CD8-positive, alpha-beta T cell (primary cell): ENCODE measurements at places on chromosomes 6 and 20.

DNA sequence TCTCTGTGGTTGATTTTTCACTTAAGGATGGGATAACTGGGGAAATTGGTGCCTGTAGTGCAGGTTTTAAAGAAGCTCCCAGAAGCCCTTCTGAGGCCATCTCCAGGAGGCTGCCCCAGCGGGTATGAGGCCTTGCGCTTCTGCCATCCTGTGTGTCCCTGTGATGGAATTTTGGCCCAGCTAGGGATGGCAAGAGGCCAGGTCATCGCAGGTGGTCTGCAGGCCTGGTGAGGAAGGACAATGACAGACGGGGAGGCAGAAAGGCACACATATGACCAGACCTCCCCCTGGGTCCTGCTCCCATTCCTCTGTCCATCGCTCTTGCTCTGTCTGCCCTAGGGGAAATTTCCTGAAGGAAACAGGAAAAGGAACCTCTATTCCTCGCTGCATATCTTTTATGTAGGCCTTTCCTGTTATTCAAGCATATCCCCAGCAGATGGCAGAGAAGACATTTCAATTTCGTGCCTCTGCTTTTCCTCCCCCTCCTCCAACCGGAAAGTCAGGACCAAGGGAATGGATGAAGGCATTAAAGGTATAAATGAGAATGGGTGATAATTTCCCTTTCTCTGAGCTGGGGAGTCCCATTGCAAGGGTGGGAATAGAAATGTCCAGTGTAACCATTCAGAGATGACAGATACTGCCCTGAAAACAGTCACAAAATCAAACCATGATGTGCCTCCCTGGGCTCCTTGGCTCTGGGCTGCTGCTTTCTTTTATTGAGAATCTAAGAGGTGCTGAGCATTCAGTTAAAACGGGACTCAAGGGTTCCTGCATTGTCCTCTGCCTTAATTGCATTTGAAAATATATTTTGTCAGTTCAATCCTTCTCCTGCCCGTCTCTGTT lies 17.6 kb upstream of the HLA-F start:
- peak; percentile 57 for DNase-seq

DNA sequence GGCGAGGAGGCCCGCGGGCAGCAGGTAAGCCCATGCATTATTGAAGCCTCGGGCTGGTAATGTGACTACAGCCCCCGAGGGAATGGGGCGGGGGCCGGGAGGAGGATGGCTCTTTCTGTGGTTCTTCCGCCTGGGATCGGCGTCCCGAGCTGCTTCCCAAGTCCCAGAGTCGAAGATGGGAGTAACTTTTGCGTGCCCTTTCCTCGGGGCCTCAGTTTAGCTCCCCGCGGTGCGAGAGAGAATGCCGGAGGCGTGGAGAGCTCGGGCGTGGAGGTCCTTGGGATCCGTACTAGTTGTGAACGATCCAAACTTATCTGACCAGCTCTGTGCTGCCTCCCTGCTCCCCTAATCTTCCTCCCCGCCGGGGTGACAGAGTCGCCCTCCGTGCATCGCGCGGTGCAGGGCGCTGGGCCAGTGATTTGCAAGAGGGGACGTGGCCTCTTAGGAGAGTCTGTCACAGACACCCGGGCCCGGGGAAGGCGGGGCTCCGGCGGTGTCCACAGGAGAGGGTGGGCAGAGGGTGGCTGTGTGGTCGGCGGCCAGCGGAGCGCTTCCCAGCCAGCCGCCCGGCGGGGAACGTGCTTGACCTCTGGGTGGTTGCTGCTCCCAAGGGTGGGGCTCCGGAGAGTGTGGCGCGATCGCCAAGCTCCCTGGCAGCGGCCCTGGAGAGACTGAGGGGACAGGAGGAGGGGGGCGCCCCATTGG lies 815 bp downstream of the UTRN start:
- DNase-seq: peak; percentile 68

GRCh38 chr6:107658920-107659865 lies 164.9 kb downstream of the SCML4 start:
- no peak for DNase-seq

- DNase-seq: no peak
Measured at GRCh38 chr6:7473805-7474719, 67.4 kb upstream of the DSP start.

GRCh38 chr20:24779131-24779530 lies 169.9 kb upstream of the CST7 start:
- no peak for DNase-seq

DNA sequence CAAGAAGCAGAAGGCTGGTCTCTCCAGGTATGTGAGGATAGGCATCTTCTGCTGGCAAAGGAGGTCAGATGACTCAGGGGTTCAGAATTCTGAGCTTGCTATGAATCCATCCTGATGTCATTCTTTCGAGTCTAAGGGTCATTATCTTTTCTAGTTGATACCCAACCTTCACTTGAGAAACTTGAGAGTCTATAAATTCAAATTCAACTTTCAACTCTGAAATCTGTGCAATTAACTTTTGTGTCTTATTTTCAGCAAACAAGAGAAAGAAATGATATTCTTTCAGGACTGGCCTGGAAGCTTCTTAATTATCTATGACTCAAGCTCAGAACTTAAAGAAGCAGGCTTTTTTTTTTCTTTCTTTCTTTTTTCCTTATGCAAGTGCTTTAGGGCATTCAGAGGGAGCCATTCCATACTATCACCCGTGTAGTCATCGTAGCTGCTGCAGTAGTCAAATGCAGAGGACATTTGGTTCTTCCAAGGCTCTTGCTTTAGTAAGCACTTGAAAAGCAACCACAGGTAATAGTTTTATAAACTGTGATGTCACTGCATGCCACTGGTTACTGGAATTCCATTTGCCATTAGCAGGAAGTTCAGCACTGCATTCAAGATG lies 93.0 kb downstream of the ADTRP start:
- DNase-seq: no peak

DNA sequence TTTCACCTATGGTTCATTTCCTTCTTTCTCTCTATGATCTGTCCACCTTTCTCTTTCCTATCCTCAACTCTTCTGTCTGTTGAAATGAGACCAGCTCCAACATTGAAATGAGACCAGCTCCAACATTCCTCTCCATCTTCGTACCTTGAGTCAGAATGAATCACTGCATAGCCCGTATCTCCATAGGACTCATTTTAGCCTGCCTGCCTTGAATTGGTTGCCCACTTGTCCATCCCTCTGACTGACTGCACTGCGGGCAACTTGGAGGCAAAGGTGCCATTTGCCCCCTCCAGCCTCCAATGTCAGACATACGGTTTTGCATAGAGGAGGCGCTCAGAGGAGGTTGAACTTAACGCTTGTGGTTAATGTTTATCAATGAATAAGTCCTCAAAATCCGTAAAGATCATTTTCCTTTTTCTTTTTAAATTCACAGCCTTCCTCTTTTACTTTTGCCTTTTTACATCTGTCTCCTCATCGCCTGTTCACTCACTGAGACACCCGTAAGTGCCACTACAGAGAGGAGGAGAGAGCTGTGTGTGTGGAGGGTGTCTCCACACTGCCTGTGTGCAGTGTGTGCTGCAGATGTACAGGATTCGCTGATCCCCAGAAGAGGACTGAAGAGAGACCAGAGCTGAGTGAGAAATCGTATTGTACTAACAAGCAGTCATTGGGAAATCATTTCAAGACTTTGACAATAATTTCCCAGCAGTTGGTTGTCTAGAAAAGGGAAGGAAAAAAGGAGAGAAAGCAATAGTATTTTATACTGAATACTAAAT lies 579.6 kb upstream of the MAP3K7 start:
- DNase-seq: no peak

- no peak for DNase-seq
Measured at GRCh38 chr6:152636021-152636608, 1.0 kb downstream of the SYNE1 start.

DNA sequence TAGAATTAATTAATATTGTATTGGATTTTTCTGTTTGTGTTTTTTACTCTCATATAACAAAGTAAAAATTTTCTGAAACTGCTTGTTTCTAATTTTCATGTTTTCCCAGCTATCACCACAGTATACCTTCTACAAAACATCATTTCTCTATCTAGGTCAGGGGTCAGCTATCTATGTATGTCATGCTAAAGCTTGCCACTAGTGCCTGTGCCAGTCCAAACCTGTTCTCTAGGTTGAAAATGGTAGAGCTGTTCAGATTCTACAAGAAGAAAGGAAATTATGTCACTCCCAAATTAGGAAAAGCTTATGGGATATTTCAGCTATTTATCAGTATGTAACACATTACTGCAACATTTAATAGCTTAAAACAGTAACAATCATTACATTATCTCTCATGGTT lies 5.8 kb upstream of the ME1 start:
- no peak for DNase-seq

DNA sequence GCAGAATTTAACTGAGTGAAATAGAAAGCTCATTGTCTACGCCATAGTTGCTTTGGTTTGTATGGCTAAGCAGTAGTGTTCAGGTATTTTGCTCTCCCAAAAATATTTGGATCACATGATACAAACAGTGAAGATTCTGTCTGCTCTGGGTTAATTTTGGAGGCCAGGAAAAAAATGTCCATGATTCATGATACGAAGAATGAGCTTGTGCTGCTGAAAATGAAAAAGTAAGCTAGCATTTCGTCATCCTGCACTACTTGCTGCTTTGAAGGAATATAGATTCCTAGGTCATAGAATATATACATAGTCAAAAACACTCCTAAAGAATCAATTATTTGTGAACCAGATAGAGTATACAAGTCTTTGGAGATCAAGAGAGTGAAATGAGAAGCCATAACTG lies 8.3 kb downstream of the WRNIP1 start:
- no peak for DNase-seq

DNA sequence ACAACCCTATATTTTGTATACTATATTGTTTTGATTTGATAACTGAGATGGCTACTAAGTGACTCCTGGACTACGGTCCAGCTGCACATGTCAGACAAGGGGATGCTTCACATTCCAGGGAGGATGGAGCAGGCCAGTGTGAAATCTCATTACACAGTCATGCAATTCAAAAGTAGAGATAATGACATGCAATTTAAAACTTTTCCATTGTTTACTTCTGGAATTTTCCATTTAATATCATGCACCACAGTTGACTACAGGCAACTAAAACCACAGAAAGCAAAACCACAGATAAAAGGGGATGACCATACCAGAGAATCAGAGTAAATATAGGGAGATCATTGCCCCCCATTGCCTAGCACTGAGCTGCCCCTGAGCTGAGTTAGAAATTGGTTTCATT lies 366.4 kb downstream of the BTBD9 start:
- no peak for DNase-seq

GRCh38 chr6:106146852-106147351 lies 60.8 kb downstream of the PRDM1 start:
- no peak for DNase-seq

- peak; percentile 87 for DNase-seq
Measured at GRCh38 chr6:44932651-44933091, 395.5 kb upstream of the RUNX2 start.

DNA sequence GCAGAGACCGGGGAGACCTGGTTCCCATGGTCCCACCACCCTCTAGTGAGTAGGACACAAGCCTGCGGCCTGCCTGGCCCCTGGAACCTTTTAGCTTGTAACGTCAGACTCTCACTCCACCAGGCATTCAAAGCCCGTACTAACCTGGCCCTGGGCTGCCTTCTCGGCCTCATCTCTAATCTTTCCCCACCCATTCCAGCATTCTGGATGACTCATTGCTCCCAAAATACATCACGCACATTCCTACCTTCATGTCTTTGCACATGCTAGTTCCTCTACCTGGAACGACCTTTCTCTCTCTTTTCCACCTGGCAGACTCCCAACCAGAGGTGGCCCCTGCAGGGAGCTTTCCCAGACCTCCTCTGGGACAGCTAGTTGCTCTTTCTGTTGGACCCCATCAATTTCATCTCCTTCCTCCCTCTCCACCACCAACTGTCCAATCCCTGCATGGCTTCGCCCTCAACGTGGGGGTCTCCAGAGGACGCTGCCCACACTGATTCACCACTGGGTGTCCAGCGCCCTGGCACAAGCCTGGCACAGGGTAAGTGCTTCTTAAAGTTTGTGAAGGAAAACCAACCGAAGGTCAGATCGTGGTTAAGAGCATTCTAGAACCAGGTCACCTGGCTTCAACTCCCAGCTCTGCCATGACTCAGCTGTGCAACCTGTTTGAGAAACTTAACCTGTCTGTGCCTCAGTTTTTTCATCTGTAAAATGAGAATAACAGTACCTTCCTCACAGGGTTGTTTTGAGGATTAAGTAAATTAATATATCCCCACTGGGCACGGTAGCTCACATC lies 35.2 kb downstream of the JPH2 start:
- no peak for DNase-seq

DNA sequence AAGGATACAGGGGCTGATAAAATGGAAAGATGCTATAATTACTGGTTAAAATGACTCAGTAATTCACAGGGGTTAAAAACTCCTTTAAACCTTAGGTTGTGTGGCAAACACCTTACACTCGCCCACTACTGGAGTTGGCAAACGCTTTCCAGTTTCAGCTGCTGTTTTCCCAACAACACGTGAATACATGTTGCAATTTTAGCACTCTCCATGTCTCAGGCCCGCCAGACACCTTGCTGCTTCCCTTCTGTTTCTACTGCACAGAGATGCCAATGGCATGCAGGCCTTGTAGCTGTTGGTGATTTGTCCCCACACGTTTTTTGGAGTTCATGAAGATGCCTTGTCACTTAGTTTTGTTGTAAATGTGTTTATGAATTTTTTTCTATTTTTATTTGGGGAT lies 5.3 kb upstream of the TTPAL start:
- no peak for DNase-seq
